Ovary (tissue), 10 donors: ENCODE measurements at places on chromosomes 13 and 19. TPM values are rescaled to one million over a fixed set of nuclear protein-coding genes. Genes with fewer than 3 reads are reported as not detected.

Gene ZNF253
- total RNA-seq = 18.2 TPM

DNA sequence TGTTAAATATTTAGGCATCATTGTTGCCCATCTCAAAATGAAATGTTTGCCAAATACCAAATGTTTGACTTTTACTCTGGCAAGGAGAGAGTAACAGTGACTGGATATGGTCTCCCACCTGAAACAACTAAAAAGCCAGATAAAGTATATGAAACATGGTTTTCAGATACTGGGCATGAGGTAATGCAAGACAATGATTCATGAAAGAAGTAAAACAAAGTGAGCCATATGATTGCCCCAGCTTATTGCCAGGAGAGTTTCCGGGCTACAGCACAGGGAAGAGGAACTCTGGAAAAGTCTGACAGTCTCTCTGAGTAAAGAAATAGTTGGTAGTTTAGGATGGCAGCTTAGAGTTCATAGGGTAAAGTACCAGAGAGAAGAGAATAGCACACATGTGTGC lies 354.6 kb downstream of the DNAJC15 start:
- no peaks in the 10 kb centered on the region for H3K36me3 ChIP-seq
- no peaks in the 10 kb centered on the region for H3K4me1 ChIP-seq
- H3K4me3 ChIP-seq = no peak overlapping the region
- no peak for DNase-seq

- H3K27ac ChIP-seq = no peak overlapping the region
- no peaks in the 10 kb centered on the region for H3K36me3 ChIP-seq
- H3K4me3 ChIP-seq = no peak overlapping the region
- no peak for DNase-seq
- no peaks in the 10 kb centered on the region for H3K27me3 ChIP-seq
- H3K4me1 ChIP-seq = no peaks in the 10 kb centered on the region
Observed at GRCh38 chr13:35714121-35714520, 237.6 kb upstream of the MAB21L1 start.

DNA sequence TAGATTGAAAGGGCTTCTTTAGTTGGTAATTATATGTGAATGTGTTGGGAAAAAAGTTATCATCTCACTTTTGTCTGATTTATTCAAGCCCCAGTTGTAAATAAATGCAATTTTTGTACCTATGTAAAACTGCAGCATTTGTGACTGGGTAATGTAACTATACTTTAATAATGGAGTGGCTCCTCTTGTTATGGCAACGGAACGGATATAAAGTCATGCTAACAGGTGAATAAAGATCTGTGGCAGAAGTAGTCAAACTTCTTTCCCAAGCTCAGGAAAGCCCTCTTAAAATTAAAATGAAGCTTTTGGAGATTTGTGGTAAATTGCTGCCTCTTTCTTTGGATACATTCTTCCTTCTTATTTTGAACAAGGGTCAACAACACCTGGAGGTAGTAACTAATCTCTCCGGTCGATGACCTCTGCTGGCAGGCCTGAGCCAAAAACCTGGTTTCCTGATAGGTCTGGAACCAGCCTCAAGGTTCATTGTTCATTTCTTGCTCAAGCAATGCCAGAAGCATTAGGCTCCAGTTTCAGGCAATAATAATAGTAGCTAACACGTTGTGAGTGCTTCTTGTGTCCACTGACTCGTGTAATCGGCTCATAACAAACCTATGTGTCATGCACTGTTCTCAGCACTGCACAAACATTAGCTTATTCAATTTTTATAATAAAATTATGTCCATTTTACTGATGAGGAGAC lies 313.4 kb upstream of the DACH1 start:
- H3K27me3 ChIP-seq = no peaks in the 10 kb centered on the region
- no peak for DNase-seq
- no peaks in the 10 kb centered on the region for H3K4me1 ChIP-seq
- no peak overlapping the region for H3K27ac ChIP-seq
- no peak overlapping the region for H3K4me3 ChIP-seq

- peaks cover 4% of the 10 kb centered on the region for H3K4me1 ChIP-seq
- no peak overlapping the region for H3K27ac ChIP-seq
- H3K4me3 ChIP-seq = no peak overlapping the region
- no peaks in the 10 kb centered on the region for H3K27me3 ChIP-seq
- H3K36me3 ChIP-seq = no peaks in the 10 kb centered on the region
Observed at GRCh38 chr13:112893207-112893569, 75.8 kb upstream of the MCF2L start.

DNA sequence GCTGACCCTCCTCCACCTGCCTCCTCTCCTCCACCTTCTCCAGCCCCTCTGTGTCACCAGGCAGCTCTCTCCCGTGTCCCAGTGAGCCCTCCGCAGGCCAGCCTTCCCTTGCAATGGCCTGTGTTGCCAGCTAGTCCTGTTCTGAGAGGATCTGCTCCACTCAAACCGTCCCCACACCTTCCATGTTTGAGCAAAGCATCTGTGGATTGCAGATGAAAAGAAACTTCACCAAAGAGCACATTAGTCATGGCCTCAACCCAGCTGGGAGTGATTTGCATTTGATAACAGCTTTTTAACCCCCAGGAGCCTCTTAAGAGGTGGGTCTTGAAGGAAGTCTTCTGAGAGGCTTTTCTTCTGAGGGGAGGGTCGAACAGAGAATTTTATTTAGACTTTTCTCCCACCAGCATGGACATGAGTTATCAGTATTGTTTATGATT lies 72.8 kb downstream of the COL4A2 start:
- H3K27me3 ChIP-seq = no peaks in the 10 kb centered on the region
- DNase-seq = no peak
- H3K4me1 ChIP-seq = peaks cover 29% of the 10 kb centered on the region
- no peaks in the 10 kb centered on the region for H3K36me3 ChIP-seq
- no peak overlapping the region for H3K4me3 ChIP-seq
- H3K27ac ChIP-seq = no peak overlapping the region
